ENCODE measurements at places on chromosomes 6 and 20. TPM values are rescaled to one million over a fixed set of nuclear protein-coding genes. Genes with fewer than 3 reads are reported as not detected.

CNR1 gene
- 1.1 TPM for polyA plus RNA-seq

PLG gene
- 15.5 TPM for polyA plus RNA-seq

DNA sequence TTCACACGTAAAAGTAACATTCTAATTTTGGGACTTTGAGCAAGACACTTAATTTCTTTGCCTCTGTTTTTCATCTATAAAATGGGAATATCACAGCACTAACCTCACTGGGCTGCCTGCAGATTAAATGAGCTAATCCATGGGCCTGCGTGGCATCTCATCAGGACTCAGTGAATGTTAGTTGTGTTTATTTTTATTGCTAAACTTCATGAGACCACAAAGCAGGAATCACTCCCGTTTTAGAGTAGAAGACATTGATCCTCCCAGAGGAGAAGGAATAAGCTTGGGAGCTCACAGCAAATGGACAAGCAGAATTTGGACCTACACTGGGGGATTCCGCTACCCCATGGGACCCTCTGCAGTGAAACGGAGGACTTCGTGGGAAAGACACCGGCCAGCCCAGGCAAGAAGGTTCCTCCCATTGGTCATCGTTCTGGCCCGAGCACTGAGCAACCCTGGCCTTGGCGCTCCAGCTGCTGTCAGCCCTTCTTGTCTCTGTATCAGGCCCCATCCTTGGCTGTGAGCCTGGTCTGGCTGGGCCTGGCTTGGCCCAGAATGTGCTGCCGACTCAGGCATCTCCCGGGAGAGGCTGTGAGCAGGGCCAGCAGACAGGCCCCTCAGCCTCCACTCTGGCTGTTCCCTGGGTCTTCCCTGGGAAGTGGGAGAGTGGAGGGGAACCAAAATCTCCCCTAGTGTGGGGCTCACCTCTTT is 79.8 kb downstream of the NFATC2 start:
- DNase-seq = no peak

GRCh38 chr6:10528158-10528981 is 7.2 kb downstream of the GCNT2 start:
- DNase-seq = no peak

DNA sequence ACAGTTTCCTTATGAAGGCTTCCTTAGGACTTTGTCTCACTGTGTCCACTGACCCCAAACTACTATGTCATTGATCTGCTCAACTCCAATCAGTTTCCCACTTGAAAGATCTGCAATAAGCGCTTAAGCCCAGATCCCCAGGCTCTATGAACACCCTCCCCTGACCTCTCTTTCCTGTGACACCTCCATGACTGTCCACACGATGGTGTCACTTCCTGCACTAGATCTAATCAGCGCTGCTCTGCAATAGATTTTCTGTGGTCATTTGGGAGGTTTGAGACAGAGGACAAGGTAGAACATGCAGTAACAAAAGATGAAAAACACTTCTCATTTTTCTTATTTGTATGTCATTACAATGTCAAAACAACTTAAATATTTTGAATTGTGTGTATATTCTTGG is 304.6 kb upstream of the AGPAT4 start:
- no peak for DNase-seq

ADGRF1 gene
- 35.9 TPM for polyA plus RNA-seq

DNA sequence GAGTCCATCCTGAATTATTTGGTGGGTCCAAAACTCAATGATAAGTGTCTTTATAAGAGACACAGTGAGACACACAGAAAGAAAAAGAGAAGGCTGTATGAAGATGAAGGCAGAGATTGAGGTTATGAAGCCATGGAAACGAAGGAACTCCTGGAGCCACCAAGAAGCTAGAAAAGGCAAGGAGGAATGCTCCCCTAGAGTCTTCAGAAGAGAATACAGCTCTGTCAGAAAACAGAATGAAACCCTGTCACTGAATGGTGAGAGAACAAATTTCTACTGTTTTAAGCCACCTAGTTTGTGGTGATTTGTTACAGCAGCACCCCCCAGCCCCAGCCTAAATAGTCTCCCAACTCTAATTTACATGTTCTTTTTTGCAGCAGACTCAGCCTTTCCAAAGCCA is 635.1 kb downstream of the EPHA7 start:
- DNase-seq = no peak

DNA sequence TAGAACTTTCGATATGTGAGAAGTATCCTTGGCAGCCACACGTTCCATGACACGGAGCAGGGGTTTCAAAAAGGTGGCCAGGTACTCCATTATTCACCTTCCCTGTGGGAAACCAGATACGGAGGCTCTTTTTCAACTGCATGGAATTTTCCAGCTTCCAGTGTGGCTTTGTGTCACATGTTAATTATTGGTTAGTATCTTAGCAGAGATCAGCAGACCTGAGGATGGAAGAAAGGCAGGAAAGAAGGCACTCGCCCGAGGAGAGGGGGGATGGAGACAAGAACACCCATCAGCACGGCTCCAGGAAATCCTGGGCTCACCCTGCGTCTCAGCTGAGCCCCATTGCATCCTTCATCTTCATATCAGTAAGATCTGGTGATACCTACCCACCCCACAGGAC is 115.5 kb downstream of the PXDC1 start:
- no peak for DNase-seq

DNA sequence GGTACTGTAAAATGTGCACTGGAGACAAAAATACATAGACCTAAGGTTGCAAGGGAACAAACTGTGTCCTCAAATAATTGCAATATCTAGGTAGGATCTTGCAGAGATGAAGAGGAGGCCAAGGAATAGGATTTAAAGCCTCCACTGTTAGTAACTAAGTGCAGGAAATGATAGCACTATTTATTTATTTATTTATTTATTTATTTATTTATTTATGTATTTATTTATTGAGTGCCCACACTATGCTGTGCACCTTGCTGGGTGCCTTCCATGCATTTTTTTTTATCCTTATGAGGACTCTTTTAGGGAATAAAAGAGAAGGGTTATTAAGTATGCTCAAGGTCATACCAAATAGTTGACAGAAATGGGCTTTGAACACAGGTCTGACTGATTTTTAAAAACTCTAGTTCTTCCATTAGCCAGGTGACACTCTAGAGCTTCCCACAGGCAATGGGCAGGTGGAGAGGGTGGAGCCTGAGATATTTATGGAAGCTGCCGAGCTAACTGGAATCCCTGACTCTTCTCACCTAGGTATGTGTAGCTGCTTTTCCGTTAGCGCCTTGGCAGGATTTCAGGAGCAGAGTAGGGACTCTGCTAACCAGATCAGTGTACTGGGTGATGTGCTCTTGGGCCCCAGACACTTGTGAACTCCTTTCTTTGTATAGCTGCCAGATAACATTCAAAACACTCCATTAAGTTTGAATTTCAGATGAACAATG is 12.8 kb upstream of the NUP153 start:
- no peak for DNase-seq

WFDC12 gene
- polyA plus RNA-seq = not detected

DNA sequence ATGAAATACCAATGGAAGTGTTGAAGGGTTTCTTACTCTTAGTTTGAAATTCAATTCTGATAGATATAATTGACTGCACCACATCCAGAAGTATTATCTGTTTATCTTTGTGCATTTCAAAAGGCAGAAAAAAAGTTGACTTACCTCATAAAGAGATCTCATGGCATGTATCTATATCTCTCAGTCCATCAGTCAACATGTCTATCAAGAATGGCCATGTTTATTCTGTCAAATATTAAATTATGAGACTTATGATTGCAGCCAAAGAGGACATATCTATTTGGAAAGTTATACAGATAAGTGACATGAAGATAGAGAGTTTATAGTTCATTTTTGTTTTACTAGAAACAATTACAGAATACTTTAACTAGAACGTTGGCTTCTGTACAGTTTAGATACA is 277.8 kb downstream of the KHDC1L start:
- DNase-seq = no peak

DNA sequence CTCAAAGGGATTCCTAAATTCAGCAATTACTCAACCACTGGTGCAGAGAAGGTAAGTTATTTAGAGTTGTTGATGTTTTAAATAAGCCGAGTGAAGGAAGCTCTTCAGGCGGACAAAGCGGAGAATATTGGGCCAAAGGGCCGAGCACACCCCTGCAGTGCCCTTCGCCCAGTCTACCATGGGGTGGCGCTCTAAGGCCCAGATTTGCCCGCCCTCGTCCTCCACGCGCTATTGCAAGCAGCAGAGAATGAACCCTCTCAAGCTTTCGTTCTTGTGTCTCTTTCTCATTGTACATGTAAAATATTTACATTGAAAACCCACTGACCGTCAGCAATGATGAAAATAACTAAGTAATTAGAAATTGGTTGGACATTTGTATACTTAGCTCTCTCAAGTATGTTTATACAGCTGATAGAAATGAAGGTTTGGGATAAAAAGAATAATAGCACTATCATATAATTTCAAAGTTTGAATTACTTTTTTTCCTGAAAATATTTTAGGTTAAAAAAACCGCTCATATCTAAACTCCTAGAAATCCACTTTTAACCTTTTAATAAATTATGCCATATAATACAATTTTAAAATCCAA is 195.0 kb upstream of the CEP162 start:
- peak; percentile 46 for DNase-seq

HLA-DOA gene
- polyA plus RNA-seq = 5.3 TPM

DNA sequence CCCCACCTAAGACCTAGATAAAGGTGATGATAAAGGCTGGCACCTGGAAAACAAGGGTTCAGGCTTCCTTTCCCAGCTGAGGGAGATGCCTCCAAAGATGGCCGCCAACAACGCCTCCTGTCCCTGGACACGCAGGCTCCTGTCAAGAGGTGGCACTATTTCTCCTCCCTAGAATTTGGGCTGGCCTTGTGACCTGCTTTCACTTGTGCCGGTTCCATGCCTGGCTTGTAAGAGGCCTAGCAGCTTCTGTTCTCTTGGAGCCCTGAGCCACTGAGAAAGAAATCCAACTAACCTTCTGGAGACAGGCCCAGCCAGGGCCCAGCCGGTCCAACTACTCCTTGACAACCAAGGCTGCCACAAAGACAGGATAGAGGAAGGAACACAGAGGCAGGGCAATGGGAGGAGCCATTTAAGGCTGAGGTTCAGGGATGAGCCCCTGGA is 60.2 kb upstream of the RALY start:
- no peak for DNase-seq

ADGRF4 gene
- polyA plus RNA-seq = 0.12 TPM

- no peak for DNase-seq
These were observed 3.1 kb downstream of the BMP6 start for GRCh38 chr6:7728855-7729590.

DNA sequence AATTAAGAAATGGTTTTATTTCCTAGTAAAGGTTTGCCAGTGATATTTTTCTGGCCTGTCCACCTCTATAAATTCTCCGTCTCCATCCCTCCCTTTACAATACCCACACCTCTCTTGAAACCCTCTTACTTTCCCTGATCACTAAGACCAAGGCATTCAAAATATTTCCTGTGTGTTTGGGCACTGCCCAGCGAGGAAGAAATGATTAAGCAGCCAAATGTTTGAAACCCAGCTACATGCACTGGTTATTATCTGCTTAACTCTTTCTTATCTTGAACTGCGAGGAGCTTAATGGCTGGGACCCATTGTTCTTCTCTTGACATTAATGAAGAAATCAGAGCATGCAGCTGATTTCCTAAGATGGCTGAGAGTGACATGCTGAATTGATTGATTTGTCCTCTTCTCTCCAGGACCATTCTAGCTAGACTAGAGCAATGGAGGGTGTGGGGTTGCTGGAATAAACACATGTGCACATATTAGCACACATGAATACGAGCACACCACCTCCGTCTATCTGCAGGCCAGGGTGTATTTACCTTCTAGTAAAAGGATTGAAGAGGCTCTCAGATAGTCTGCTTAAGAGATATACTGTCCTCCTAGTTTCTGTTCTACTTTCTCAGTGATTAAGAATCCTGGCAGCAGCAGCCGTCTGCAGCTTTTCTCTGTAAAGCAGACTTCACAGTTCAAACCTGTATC is 46.1 kb upstream of the PRDM1 start:
- no peak for DNase-seq

GRCh38 chr20:51631011-51631950 is 88.8 kb upstream of the NFATC2 start:
- DNase-seq = peak; percentile 83

GRCh38 chr6:170176136-170176897 is 114.6 kb downstream of the DLL1 start:
- no peak for DNase-seq

GRCh38 chr6:40845553-40845952 is 193.5 kb downstream of the UNC5CL start:
- DNase-seq = no peak

DNA sequence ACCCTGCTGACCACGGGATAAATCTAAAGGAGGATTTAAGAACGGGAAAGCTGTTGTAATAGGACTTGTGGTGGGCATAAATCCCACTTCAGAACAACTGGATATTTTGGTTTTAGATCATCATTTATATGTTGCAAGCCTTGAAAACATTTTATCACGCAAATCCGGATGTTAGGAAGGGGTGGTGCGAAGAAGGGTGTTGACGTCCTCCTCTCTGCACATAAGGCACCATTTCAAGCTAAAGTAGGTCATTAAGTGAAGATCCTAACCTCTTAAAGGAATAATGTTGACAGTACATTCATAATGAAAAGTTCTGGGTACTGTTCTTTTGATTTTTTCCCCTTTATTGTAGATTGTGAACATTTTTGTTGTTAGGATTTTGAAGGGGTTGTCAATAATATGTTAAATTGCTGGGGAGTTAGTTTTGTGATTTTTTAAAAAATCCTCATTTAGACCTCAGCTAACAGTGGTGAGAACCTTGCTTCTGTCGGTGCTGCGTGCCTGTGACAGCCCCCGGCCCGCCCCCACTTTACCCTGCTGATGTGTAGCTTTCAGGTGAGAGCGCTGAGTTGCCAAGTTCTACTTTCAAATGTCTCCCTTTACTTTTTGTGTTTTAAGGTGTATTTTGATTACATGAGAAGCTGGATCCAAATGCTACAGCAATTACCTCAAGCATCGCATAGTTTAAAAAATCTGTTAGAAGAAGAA is 88.8 kb downstream of the MAP3K4 start:
- no peak for DNase-seq

DNA sequence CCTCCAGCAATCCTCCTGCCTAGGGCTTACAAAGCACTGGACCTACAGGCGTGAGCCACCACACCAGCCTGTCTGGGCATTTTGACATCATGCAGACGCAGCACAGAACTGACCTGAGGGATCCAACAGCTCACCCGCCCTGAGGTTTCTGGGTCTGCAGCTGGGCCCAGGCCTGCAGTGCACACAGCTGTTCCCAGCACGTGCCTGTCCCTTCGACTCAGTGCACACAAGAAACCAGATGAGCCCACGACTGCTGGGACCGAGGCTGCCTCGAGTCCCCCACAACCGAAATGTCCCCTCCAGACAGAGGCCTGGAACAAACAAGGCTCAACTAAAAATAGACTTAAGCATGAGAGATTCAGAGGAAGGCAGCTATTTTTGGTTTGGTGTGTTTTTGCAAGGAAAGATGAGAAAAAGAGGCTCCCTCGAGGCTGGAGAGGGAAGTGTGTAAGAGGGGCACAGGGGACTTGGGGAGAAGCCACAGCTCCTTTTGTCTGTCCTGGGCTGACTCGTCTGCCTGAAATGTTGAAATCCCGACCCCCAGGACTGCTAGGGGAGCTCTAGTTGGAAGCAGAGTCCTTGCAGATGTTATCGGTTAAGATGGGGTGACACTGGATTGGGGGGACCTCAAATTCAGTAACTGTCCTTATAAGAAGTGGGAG is 66.3 kb downstream of the YTHDF1 start:
- no peak for DNase-seq

MYLK2 gene
- 0.57 TPM for polyA plus RNA-seq

- DNase-seq = no peak
These were observed 72.7 kb upstream of the AKAP12 start for GRCh38 chr6:151167034-151167433.

- DNase-seq = no peak
These were observed 3.4 kb upstream of the MICAL1 start for GRCh38 chr6:109458774-109459531.

All from right renal cortex interstitium (tissue), 3 donors.